A549 treated with Hydrocortisone at 1 μM for 4 hours (cell line): ENCODE measurements at places on chromosomes 5 and 9. TPM values are rescaled to one million over a fixed set of nuclear protein-coding genes. Genes with fewer than 3 reads are reported as not detected.

Gene CHSY3
- total RNA-seq, result 0.09 to 0.12 TPM (median 0.09 TPM) in 4 of 5 replicates, not detected in the other

Gene LHX2
- 3.5 to 4.9 TPM (median 4.7 TPM) in 5 replicates for total RNA-seq

Gene ARRDC3
- 3.3 to 7.5 TPM (median 5.7 TPM) in 5 replicates for total RNA-seq

Gene PCDHGA8
- 0.02 to 0.05 TPM (median 0.05 TPM) in 3 of 5 replicates, not detected in the others for total RNA-seq

Gene KIAA0825
- 0.39 to 0.55 TPM (median 0.46 TPM) in 5 replicates for total RNA-seq
